Activated CD8-positive, alpha-beta memory T cell treated with anti-CD3 and anti-CD28 coated beads for 1 hour (primary cell): ENCODE measurements at places on chromosomes 2 and 18.

GRCh38 chr2:119174216-119174992 is 15.9 kb upstream of the C1QL2 start:
- peak; percentile 34 for DNase-seq

DNA sequence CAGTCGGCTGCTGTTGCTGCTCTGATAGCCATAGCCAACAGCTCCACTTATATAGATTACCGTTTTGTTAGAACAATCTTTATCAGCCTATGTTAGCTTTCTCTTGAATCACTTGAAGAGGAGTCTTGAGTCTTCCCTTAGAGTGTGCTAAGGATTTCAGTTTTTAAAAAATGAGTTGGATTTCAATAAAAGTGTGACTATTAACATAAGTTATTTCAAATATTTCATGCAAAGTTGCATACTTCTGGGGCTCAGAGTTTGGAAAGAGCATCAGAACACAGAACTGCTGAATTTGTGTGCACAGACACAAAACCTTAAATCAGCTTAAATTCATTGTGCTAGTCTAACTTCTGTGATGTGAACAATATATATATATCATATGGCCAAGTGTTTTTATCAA is 174.7 kb downstream of the MTX2 start:
- no peak for DNase-seq

- no peak for DNase-seq
Measured at GRCh38 chr2:148719195-148719749, 74.7 kb downstream of the EPC2 start.

GRCh38 chr2:224151161-224151560 is 112.1 kb upstream of the SERPINE2 start:
- no peak for DNase-seq

- no peak for DNase-seq
Measured at GRCh38 chr18:54926593-54927325, 32.5 kb downstream of the CCDC68 start.

DNA sequence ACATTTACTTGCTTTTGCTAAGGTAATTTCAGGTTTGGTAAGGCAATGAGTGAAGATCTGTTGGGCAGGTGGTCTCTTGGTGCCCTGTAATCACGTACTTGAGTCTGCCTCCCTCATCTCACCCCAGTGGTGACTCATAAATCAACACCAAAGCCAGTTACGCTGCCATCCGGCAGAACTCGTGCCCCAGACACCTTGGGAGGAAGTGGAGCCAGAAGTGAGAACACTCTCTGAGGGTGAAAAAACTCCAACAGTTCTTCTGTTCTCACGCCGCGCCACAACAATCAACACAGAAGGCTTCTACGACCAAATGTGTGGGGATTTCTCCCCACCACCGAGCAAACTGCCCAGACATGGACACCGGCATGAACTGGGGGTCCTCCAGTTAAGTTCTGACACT is 206.2 kb downstream of the ARL4C start:
- DNase-seq: peak; percentile 74

- DNase-seq: no peak
Measured at GRCh38 chr2:129252781-129253460, 726.5 kb upstream of the RAB6C start.

GRCh38 chr2:161228511-161229240 is 68.4 kb downstream of the TANK start:
- no peak for DNase-seq

DNA sequence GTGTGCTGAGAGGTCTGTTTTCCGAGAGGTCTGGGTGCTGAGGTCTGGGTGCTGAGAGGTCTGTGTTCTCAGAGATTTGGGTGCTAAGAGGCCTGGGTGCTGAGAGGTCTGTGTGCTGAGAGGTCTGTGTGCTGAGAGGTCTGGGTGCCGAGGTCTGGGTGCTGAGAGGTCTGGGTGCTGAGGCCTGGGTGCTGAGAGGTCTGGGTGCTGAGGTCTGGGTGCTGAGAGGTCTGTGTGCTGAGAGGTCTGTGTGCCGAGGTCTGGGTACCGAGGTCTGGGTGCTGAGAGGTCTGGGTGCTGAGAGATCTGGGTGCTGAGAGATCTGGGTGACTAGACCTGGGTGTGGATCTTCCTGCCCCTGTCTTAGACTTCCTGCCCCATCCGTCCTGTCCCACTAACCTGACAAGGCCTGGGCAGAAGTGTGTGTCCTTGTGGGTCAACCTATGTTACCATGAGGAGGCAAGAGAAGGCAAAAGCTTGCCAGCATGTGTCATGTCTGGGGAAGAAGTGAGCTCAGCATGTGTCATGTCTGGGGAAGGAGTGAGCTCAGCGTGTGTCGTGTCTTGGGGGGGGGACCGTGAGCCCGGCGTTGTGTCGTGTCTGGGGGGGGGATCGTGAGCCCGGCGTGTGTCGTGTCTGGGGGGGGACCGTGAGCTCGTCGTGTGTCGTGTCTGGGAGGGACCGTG is 69.3 kb downstream of the KCNG2 start:
- no peak for DNase-seq

DNA sequence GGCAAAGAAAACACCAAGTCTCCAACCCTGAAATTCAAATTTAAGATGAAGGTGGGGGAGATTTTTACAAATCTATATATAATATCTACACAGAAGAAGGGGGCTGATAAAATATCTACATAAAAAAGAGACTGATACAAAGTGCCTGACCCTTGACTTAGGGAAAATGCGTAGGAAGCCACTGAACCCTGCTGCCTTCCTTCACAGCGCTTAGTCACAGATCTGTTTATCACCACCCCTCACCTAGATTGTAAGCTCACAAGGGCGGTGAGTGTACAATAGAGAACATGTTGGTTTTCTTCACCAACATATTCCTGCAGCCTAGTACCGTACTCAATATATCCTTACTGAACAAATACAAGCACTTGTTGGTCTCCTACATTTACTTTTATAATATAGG is 54.3 kb downstream of the NOL10 start:
- DNase-seq: no peak

DNA sequence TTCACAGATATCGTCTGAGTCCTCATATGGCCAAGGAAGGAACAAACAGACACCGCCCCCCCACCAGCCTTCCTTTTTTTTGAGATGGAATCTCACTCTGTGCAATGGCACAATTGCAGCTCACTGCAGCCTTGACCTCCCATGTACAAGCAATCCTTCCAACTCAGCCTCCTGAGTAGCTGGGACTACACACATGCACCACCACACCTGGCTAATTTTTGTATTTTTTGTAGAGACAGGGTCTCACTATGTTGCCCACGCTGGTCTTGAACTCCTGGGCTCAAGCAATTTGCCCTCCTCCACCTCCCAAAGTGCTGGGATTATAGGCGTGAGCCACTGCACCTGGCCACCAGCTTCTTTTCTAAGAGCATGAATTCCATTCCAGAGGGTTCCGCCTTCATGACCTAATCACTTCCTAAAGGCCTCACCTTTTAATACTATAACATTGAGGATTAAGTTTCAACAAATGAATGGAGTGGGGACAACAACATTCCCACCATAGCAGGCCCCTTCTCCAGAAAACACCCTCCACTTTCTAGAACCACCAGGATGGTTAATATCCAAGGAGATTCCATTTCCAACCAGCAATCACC is 2.2 kb upstream of the TMBIM1 start:
- no peak for DNase-seq

- no peak for DNase-seq
Measured at GRCh38 chr18:7317804-7318231, 86.9 kb downstream of the LRRC30 start.

DNA sequence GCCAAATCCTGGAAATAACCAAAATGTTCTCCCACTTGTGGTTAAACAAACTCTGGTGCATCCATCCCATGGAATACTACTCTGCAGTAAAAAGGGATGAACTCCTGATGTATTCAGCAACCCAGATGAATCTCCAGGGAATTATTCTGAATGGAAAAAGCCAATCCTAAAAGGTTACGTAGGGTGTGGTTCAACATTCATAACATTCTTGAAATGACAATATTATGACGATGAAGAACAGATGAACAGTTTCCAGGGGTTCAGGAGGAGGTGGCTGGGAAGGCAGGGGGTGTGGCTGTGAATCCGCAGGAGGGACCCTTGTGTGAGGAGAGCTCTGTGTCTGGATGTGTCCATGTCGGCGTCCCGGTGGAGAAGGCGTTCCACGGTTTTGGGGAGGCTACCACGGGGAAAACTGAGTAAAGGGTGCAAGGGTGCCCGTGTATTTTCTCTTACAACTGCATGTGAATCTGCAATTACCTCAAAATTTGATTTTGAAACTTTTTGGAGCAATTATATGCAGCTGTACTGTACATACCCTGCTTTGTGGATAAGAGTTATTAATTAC is 47.3 kb downstream of the KCNG2 start:
- DNase-seq: no peak

- no peak for DNase-seq
Measured at GRCh38 chr2:232014681-232015080, 53.2 kb downstream of the DIS3L2 start.

GRCh38 chr2:104584393-104584792 is 269.5 kb upstream of the POU3F3 start:
- DNase-seq: no peak

- DNase-seq: no peak
Measured at GRCh38 chr2:169716938-169717690, 16.5 kb upstream of the KLHL23 start.

DNA sequence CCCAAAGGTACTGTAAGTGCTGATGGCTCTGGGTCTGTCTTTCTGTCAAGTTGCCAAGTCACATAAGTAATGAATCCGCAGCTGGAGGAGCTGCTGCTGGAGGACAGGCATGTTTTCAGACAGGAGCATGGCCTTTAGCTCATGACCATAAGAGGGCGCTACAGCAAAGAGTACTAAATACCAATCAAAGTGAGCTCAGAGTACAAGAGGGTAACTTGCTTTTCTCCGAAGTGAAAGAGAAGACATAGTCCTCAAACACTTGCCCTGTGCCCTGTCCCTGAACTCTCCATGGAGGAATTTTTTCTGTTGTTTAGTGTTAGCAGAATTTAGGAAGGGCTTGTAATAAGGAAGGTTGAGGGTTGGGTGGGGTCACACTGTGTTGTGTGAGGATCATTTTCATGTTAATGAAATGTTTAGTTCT is 58.0 kb upstream of the EML6 start:
- DNase-seq: no peak

DNA sequence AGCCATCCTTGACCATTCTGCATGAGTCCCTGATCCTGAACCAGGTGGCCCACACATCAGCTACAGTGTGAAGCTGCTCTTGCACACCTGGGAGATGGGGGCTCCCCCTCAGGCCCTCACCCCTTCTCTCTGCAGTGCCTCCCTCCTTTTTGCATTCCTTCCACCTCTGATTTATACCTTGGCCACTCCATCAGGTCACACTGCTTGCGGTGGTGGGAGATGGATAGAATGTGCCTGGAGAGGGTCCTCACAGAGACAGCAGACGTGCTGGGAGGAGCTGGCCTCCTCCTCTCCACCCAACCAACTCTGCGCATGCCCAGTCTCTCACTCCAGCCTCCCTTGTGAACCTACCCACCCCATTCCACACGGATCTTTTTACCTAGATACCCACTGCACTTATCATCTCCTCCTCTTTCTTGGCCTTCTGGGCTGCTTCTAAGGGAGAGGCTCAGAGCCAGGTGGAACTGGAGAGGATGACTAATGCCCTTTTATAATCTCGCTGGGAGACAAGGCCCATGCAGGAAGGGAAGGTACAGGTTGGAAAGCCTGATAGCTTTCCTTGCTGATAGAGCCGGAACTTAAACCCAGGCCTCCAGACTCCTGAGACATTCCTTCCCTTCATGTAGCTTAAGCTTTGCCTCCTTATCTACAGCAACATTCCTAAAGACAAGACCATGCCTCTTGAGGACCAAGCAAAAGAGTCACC is 205.1 kb downstream of the ZBTB7C start:
- no peak for DNase-seq

GRCh38 chr2:150325656-150326314 is 161.7 kb downstream of the RND3 start:
- DNase-seq: no peak
